ENCODE measurements at places on chromosomes 11 and 22.

GRCh38 chr11:95536047-95536690 is 253.4 kb downstream of the FAM76B start:
- DNase-seq, result no peak

- DNase-seq, result no peak
These were observed 44.5 kb downstream of the SMCO4 start for GRCh38 chr11:93498641-93499040.

- DNase-seq, result no peak
These were observed 58.7 kb downstream of the GAS2 start for GRCh38 chr11:22725079-22725478.

DNA sequence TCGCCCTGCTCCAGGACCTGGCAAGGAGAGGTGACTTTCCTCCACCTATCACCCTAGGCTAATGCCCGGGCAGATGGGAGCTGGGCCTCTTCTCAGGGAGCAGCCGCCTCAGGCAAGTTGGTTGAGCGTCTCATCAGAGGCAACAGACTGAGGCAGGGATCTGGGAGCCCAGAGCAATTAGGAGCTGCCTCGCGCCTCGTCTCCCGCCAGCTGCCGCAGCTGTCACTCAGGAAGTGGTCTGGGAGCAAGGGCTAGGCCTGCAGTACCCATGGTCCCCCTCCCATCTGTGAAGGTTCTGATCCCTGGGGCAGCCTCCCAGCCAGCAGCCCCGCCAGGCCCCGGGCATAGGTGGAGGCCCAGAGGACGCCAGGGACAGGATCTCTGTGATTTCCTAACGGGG is 4.6 kb upstream of the CABP7 start:
- no peak for DNase-seq

GRCh38 chr22:49068861-49069500 is 758.7 kb downstream of the BRD1 start:
- DNase-seq, result no peak

GRCh38 chr22:22401381-22401780 is 107.2 kb downstream of the ZNF280B start:
- DNase-seq, result no peak

- no peak for DNase-seq
These were observed 97.7 kb downstream of the NXPE2 start for GRCh38 chr11:114775875-114776621.

GRCh38 chr22:39410264-39410663 is 10.7 kb downstream of the TAB1 start:
- DNase-seq, result no peak
